ENCODE measurements at places on chromosomes 3 and 15.

- DNase-seq: no peak
Measured at GRCh38 chr3:9732740-9733115, 1.2 kb downstream of the BRPF1 start.

- no peak for DNase-seq
Measured at GRCh38 chr3:178669758-178670157, 133.5 kb downstream of the KCNMB2 start.

GRCh38 chr15:23038726-23039142 lies 635 bp downstream of the TUBGCP5 start:
- DNase-seq: no peak

GRCh38 chr15:70145261-70145660 lies 47.5 kb upstream of the TLE3 start:
- DNase-seq: no peak

GRCh38 chr3:161694682-161695564 lies 198.3 kb downstream of the OTOL1 start:
- DNase-seq: no peak

GRCh38 chr3:52842424-52842823 lies 7.6 kb upstream of the MUSTN1 start:
- no peak for DNase-seq

GRCh38 chr15:49718234-49718633 lies 97.4 kb downstream of the DTWD1 start:
- DNase-seq: no peak

- DNase-seq: no peak
Measured at GRCh38 chr3:165643425-165643824, 193.8 kb downstream of the BCHE start.

GRCh38 chr15:60520013-60520824 lies 41.3 kb upstream of the ICE2 start:
- DNase-seq: no peak

DNA sequence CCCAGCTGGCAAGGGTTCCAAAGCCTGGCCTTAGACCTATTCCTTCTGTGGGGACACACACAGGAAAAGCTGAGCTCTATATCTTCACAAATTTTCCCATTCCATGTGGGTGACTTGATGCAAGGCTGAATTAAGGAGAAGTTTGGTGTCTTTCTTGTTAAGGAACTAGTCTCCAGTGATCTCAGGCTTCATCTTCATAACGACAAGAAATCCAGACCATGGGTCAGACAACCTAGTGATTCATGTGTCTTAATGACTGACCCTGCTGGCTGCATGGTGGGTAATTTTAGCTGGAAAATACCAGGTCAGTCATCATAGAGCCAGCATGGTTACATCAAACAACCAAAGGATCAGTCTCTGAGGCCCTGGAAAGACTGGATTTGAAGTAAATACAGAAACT lies 112.7 kb upstream of the SLC4A7 start:
- no peak for DNase-seq

GRCh38 chr3:121997372-121997771 lies 24.7 kb downstream of the ILDR1 start:
- DNase-seq: no peak

DNA sequence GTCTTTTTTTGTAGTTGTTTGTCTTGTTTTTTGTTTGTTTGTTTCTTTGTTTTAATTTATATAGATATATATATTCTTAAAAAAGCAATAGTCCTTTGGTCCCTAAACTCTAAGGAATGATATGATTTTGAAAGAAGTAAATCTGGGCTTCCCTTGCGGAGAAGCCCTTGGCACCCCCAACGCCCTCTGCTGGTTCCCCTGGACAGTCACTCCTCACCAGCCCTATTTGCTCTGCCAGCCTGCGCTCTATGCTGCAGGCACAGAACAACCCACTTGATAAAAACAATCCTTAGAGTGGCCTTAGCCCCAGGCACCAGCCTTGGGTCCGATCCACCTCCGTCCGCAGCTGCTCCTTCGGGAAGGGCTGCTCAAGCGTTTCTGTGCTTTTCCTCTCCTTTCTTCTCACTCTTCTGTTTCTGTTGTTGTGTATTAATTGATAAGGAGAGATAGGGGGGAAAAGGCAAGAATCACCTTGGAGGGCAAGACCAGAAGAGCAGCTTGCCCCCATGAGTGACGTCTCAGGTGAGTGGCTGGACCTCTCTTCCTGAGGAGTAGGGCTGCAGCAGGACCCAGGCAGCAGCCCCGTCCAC lies 13.7 kb upstream of the PARP6 start:
- no peak for DNase-seq

DNA sequence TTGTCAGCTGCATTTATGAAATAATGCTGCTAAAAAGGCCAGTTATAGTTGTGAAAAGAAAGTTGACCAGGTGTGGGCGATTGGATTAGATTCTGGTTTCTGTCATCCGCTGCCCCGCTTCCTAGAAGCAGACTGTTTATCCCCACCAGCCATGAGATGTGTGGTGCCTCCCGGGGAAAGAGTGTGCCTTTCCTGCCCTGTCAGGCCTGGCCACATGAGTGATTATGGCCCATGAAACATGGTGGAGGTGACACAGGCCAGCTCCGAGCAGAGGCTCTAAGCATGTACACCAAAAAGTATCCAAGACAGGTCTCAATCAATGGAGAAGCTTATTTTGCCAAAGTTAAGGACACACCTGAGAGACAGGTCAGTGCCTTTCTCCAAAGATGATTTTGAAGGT lies 85.4 kb upstream of the ABHD2 start:
- DNase-seq: no peak

- no peak for DNase-seq
Measured at GRCh38 chr15:63630036-63630751, 33.0 kb downstream of the FBXL22 start.

DNA sequence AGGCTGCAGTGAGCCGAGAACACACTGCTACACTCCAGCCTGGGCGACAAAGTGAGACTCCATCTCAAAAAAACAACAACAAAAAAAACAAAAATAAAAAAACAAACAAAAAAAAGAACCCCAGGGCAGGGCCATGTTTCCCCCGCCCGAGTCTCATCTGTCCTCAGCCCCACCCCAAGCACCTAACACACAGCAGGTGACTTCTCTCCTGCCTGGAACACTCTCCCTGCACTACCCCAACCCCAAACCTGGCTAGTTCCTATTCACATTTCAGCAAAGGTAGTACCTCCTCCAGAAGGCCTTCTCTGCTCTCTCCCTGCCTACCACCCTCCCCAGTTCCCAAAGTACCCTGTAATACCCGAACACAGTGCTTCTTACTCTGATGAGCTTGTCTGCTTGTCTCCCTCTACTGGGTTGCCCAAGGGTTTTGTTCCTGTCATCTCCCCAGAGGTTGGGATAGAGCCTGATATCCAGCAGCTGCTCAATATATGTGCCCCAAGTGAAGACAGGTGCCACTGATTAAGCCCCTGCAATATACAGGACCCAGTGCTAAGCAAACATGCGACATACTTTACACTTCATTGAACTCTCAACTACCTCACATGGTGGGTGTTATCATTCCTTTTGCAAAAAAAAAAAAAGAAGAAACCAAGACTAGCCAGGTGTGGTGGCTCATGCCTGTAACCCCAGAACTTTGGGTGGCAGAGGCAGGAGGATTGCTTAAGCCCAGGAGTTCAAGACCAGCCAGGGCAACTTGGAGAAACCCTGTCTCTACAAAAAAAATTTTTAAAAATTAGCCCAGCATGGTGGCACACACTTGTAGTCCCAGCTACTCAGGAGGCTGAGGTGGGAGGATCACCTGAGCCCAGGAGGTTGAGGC lies 103.6 kb downstream of the DAPK2 start:
- DNase-seq: no peak

- no peak for DNase-seq
Measured at GRCh38 chr3:28171962-28172361, 69.5 kb upstream of the CMC1 start.

DNA sequence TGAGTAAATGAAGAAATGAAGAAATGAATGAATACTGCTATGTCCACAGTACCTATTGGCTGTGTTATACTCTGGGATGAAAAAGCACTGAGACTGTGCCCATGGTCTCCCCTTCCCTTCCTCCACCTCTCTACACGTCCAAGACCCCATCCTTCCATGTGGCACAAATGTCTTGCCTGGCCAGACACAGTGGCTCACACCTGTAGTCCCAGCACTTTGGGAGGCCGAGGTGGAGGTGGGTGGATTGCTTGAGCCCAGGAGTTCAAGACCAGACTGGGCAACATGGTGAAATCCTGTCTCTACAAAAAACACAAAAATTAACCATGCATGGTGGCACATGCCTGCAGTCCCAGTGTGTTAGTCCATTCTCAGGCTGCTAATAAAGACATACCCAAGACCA lies 200.1 kb downstream of the FAM43A start:
- no peak for DNase-seq

- no peak for DNase-seq
Measured at GRCh38 chr15:101025896-101026631, 106.9 kb downstream of the LRRK1 start.

DNA sequence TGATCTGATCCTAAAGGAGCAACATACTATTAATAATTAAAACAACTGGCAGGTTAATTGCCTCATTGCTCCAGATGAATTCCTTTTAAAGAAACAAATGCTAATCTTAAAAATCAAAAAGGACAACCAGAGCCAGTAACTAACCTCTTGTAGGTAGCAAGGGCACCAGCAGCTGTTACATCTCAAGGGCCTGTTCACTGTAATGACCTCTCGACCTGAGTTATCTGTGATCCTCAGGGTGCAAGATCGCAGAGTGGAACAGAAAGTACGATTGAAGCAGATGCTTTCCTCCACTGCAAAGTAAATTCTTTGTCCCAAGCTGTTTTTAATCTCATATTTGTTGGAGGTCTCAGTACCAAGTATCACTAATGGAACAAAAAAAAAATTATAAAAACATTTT lies 11.4 kb downstream of the PLSCR5 start:
- no peak for DNase-seq

DNA sequence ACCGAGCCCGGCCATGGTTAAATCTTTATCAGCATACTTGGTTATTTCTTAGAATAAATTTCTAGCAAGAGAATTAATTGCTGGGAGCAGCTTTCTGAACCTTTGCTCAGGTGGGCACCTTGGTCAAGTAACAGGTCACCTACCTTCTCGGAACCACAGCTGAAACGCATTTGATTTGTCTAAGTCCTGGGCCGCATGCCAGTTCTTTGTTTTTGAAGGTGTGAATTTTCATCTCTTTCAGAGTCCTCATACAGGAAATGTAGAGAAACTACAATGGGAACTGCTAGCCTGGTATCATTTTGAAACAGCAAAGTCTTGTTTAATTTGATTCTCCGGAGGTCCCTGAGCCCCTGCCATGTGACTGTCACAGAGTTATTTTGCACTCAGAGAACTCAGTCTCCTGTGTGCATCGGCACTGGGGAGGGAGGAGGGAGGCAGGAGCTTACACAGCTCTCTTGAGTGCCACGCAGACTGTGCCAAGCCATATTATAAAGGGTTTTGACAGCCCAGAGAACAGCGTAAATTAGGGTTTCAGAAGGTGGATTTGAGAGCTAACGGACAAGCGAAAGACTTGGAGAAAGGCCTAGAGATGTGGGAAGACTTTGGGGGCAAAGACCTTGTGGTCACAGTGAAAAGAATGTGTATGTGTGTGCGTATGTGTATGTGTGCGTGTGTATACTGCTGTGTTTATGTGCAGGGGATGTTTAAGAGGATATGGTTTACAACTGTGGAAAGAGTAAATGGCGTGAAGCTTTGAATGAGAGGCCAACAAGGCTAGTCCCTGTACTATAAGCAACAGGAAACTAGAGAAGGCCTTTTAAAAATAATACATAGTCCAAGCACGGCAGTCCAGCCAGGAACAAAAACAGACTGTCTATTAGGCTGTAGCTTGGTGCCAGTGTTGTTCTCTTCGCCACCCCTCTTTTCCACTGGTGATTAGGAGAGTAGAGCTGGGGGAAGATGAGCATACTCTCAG lies 61.8 kb upstream of the ATP13A3 start:
- no peak for DNase-seq

- DNase-seq: no peak
Measured at GRCh38 chr3:63609408-63609807, 43.1 kb upstream of the SNTN start.

GRCh38 chr15:37873336-37873735 lies 61.1 kb upstream of the TMCO5A start:
- DNase-seq: no peak

DNA sequence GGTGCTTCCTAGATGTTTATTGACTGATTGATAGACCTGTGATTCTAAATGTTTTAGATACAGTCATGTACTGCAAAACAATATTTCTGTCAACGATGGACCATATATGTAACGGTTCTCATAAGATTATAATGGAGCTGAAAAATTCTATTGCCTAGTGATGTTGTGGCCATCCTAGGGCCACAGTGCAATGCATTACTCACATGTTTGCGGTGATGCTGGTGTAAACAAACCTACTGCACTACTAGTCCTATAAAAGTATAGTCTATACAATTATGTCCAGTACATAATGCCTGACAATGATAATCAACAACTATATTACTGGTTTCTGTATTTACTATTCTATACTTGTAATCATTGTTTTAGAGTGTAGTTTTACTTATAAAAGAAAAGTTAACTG lies 46.8 kb downstream of the CHST2 start:
- DNase-seq: no peak
